Keratinocyte (primary cell): ENCODE measurements at places on chromosomes 3 and 15. TPM values are rescaled to one million over a fixed set of nuclear protein-coding genes. Genes with fewer than 3 reads are reported as not detected.

LIPH gene
- polyA plus RNA-seq = 0.58 to 1.7 TPM (median 1.1 TPM) in 3 replicates

GABPB1 gene
- polyA plus RNA-seq = 16.3 to 23.3 TPM (median 21.1 TPM) in 3 replicates

PPP1R14D gene
- not detected in 3 replicates for polyA plus RNA-seq

PLSCR5 gene
- not detected in 3 replicates for polyA plus RNA-seq

CTXN2 gene
- polyA plus RNA-seq = not detected in 3 replicates

OSBPL10 gene
- polyA plus RNA-seq = 42.6 to 78.1 TPM (median 50.1 TPM) in 3 replicates

STARD5 gene
- 38.8 to 56.4 TPM (median 40.2 TPM) in 3 replicates for polyA plus RNA-seq

CDAN1 gene
- polyA plus RNA-seq = 3.6 to 4.7 TPM (median 3.8 TPM) in 3 replicates

HGD gene
- polyA plus RNA-seq = 0.02 to 0.30 TPM in 2 of 3 replicates, not detected in the other

KBTBD8 gene
- polyA plus RNA-seq = 4.2 to 7.5 TPM (median 5.2 TPM) in 3 replicates

SCN11A gene
- 0.01 to 0.04 TPM in 2 of 3 replicates, not detected in the other for polyA plus RNA-seq

FBXO40 gene
- polyA plus RNA-seq = not detected in 3 replicates

GOLGA6A gene
- not detected in 3 replicates for polyA plus RNA-seq

THPO gene
- polyA plus RNA-seq = not detected in 3 replicates

WDR73 gene
- 23.5 to 24.2 TPM (median 23.6 TPM) in 3 replicates for polyA plus RNA-seq

ZNF80 gene
- not detected in 3 replicates for polyA plus RNA-seq

ANKRD34C gene
- polyA plus RNA-seq = not detected in 3 replicates

ST8SIA2 gene
- 0.22 to 0.63 TPM (median 0.27 TPM) in 3 replicates for polyA plus RNA-seq

PARL gene
- 52.2 to 68.9 TPM (median 61.4 TPM) in 3 replicates for polyA plus RNA-seq

GOLGA8J gene
- 0.04 TPM in 1 of 3 replicates, not detected in the others for polyA plus RNA-seq

TIMMDC1 gene
- polyA plus RNA-seq = 81.3 to 140 TPM (median 109 TPM) in 3 replicates

GOLGA8S gene
- polyA plus RNA-seq = 0.01 TPM in 1 of 3 replicates, not detected in the others

POC1A gene
- polyA plus RNA-seq = 7.2 to 11.5 TPM (median 11.3 TPM) in 3 replicates

PAQR9 gene
- not detected in 3 replicates for polyA plus RNA-seq

MASP1 gene
- polyA plus RNA-seq = not detected in 3 replicates

LYZL4 gene
- polyA plus RNA-seq = not detected in 3 replicates

C3orf49 gene
- not detected in 3 replicates for polyA plus RNA-seq

AGBL1 gene
- not detected in 3 replicates for polyA plus RNA-seq
